ENCODE measurements at places on chromosomes 1 and 21.
A peak's percentile ranks its signal among the peaks of the same experiment; 100 is the strongest.

DNA sequence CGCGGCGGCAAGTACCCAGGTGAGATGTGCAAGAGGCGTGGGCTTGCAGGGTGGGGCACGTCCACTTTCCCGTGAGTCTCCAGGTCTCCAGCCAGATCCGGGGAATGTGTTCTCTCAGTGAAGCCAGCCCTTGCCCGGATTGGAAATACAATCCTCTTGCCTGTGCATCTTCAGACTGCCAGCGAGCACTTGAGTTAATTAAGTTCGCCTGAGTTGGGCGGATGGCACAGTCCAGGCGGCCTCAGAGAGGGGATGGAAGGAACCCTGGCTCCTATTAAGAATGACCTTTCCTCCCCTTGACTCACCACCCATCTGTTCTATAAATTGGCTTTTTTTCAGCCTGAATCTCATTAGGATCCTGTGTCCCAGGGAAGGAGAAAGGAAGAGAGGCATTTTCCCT is 33.3 kb upstream of the CNTN2 start:
- DNase-seq, result no peak

- DNase-seq, result no peak
Observed at GRCh38 chr1:228882041-228882770, 146.9 kb downstream of the RHOU start.

GRCh38 chr1:223245411-223245810 is 102.4 kb upstream of the TLR5 start:
- no peak for DNase-seq

DNA sequence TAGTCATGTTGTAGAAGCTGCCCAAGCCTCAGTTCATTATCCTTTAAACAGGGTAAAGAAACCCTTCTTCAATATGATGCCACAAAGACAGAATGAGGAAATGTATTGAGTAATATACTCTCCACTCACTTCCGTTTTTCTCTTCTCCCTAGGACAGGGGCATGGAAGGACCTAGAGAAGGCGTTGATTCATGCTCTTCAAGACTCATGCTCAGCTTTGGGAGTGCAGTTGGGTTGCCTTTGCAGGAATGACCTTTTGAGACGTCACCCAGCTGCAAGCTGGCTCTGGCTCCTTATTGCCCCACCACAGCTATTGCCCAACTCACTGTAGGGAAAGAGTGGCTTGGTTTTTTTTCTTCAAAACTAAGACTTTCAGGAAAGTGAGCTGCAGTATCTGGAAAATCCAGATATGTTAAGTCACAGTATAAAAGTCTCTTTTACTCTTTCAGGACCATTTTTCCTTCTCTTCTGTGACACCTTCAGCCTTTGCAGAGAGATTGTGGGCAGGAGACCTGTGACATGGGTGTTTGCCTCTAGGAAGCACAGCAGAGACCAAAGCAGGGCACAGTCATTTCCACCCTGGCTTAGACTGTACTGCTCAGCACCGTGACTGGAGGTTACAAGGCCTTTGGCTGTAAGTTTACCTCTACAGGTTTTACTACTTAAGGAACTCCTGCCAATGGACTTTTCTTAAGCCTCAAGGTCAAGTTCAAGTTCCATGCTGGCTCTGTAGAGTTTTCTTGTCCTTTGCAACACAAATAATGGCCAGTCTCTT is 39.5 kb downstream of the XCL2 start:
- no peak for DNase-seq

GRCh38 chr21:33121715-33122475 is 52.0 kb downstream of the OLIG1 start:
- peak; percentile 20 for DNase-seq

GRCh38 chr1:177333936-177334595 is 163.3 kb downstream of the BRINP2 start:
- no peak for DNase-seq

DNA sequence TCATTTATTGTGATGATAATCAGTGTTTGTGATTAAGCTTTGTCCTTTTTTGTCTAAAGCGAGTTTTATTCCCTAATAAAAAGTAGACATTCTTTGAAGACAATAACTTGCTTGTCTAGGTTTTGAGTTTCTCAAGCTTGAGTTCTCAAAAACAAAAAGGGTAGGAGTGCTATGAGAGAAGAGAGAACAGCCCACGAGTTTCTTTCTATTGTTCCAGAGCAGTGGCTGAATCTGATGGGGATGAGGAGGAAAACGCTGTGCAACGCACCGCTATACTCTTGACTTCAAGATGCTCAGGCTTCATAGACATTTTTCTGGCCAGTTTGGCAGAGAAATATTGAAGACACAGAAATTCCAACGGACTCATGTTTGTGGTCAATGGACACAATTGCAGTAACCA is 669.8 kb upstream of the B3GALT2 start:
- no peak for DNase-seq

DNA sequence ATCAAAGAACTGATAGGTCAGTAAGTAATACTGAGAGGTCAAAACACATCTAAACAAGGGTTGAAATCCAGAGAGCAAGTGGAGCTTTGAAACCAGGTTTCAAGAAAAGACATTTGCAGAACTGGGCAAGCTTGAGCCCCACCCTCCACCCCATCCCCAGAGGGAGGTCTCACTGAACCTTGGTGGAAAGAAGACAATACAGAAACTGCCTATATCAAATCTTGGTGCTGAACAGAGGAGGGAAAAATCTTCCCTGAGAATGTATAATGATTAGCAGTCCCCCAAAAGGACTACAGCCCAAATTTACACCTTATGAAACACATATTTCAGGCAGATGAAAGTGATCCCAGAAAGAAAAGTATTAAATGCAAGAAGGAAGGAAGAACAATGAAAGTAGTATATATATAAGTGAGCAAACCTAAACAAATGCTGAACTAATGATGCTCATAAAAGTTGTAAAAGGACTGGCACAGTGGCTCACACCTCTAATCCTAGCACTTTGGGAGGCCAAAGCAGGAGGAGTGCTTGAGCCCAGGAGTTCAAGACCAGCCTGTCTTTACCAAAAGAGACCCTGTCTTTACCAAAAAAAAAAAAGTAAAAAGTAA is 12.4 kb downstream of the ZBTB17 start:
- DNase-seq, result no peak

GRCh38 chr1:243459059-243459458 is 203.2 kb downstream of the SDCCAG8 start:
- DNase-seq, result no peak

DNA sequence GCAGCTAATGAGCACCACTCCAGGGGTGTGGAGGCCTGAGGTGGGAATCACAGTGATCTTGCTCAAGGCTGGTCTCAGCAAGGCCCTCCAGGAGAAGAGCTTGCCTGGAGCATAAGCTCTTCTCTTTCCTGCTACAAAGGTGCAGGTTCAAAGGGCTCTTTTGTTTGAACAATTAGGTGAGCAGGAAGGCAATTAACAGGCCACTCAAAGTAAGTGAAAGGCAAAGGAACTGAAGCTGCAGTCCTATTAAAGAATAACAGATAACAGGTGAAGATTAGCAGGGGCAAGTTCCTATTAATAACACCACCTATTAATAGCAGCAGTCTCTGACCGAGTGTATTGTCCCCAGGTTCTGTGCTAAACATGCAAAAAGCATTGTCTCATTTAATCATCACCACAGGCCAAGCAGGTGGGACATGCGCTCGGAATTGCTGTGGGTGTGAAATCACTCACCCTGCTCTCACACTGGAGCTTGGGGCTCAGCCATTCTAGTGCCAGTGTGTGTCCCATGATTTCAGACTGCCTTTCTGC is 113.8 kb downstream of the RHOU start:
- peak; percentile 94 for DNase-seq

- peak; percentile 10 for DNase-seq
Observed at GRCh38 chr1:169348383-169349036, 19.1 kb downstream of the NME7 start.

- DNase-seq, result no peak
Observed at GRCh38 chr1:11237356-11237755, 25.0 kb downstream of the MTOR start.

DNA sequence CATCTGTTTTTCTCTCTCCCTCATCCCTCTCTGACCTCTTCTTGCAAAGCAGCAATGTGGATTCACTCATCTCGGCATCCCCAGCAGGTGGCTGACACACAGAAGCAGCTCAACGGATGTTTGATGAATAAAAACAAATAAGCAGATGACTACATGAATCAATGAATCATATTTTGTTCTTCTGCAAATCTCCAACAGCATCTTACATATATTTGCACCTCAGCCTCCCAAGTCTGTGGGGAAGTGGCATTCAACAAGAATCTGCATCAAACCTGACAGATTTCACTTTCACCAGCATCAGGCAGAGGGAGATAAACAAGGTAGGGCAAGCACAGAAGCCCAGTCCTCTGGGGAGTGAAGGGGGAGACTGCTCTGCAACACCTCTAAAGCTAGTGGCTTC is 34.0 kb downstream of the CAPN8 start:
- DNase-seq, result peak; percentile 49

- no peak for DNase-seq
Observed at GRCh38 chr1:112888630-112889029, 67.4 kb downstream of the SLC16A1 start.

DNA sequence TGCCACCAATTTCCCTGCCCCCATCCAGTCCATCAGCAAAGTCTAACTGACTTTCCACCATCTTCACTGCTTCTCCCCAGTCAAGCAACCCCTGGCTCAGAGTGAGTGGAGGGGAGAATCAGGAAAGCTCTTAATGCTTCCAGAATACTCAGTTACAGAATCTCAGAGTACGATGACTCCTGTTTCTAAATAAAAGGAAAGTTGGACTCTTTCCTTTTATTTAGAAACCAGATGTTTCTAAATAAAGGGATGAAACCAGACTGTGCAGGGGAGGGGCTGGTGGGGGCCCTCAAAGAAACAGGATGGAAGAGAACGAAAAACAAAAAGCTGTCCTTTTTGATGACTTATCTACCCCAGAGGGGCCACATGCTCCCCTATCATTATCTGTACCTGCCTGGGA is 85.2 kb upstream of the PPM1J start:
- DNase-seq, result peak; percentile 37

GRCh38 chr1:42784946-42785693 is at the start of gene TMEM269:
TSS of gene TMEM269 (plus strand) at chr1:42784991. CDS start at chr1:42789894, 4,903 bp downstream.
- no peak for DNase-seq

GRCh38 chr1:56404561-56405030 is 174.8 kb downstream of the PLPP3 start:
- no peak for DNase-seq

- no peak for DNase-seq
Observed at GRCh38 chr1:187577610-187578009, 748.9 kb downstream of the PLA2G4A start.

- no peak for DNase-seq
Observed at GRCh38 chr1:37746806-37747205, 18.1 kb downstream of the EPHA10 start.

DNA sequence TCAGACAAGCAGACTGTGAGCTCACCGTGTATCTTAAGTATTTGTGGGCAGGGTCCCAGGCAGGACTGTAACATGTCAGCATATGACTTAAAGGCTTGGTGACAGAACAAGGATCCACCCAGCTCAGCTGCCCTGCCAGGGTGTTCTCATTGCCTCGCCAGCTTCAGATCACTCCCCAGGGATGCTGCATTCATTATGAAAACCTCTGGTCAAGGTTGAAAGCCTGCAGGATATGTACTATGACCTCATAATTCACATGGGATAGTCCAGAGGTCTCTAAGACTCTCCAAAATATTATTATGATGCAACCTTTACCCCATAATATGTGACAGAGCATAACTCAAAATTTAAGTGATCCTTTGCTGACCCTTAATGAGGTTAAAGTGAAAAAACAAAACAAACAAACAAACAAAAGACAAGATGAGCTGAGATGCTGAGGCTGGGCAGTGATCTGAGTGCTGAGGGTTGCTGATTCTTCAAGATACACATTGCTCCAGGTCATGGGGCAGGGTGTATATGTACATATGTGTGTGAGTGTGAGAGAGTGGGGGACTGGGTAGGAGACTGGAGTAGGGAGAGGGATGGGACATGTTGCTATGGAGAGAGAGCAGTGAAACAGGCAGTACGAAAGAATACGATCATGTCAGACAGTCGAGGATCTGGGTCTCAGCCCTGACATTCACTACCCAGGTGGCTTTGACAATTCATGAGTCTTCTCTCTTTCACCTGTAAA is 98.8 kb upstream of the DUSP10 start:
- no peak for DNase-seq

- no peak for DNase-seq
Observed at GRCh38 chr1:41722184-41722583, 196.5 kb downstream of the HIVEP3 start.

GRCh38 chr1:226495716-226496115 is 52.8 kb upstream of the STUM start:
- no peak for DNase-seq

- no peak for DNase-seq
Observed at GRCh38 chr1:182071924-182072323, 10.4 kb upstream of the ZNF648 start.

GRCh38 chr1:108554682-108555427 is 5.0 kb upstream of the EEIG2 start:
- no peak for DNase-seq

DNA sequence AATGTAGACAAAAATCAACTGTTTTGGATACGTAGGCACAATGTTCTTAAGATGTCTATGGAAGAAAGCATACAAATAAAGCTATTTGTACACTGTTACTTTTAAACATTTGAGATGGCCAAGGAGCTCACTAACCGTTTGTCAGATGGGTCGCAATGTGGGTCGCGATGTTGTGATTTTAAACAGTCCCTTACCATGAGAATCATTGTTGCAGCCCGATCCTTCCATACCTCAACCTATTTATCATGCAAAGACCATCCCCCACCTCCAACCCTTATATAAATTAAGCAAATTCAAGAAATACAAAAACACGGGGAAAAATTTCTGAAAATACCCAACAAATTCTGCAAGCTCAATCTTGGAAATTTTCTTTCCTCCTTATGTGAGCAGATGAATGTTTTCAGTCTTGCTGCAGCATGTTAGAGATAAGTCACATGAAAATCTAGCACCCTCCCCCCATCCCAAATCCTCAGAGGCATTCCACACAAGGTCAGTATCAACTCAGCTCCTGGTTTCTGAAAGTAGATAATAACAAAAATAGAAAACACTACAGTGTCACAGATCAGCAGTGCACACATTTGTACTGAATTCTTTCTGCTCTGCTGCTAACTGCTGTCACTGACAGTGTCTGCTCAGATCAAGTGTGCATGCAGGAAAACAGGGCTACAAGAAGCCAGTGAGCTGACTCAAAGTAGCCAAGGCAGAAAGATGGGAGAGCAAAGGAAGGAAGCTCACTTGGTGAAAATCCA is 92.9 kb upstream of the TTC39A start:
- no peak for DNase-seq

- DNase-seq, result no peak
Observed at GRCh38 chr1:47866601-47867437, 130.4 kb downstream of the TRABD2B start.

- DNase-seq, result no peak
Observed at GRCh38 chr1:214285610-214286440, 4.9 kb downstream of the SMYD2 start.
